ENCODE measurements at places on chromosomes 3 and 15.

GRCh38 chr3:26345613-26346012 lies 277.0 kb upstream of the LRRC3B start:
- no peak for DNase-seq

DNA sequence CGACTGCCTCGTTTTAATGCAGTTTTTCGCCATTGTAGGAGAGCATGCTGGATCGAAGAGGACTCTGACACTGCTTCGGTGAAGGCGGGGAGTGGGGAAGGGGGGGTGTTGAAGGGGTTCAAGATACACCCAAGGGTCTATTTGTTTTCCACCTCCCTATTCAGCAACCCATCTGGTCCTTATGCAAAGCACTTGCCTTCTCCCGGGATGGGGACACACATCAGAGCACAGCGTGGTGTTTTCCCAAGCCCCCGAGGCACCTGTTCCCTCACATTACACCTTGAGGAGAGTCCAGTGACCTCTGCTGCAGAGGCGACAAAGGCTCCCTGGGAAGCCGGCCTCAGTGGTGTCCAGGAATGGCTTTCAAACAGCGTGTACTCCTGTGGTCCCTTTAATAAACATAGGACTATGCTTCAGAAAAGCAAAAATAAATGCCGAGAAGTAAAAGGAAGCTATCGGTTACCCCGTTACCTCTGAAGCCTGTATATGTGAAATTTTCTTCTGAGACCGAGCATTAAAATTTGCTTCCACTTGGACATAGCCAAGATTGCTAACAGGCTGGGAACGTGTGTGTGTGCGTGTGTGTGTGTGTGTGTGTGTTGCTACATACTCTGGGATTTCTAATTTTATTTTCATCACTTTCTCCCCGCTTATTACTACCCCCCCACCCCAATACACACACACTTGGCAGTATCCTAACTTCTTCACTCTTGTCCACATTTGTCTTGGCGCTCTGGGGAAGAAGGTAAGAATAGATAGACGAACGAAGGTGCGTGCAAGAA lies 53.2 kb downstream of the CCDC54 start:
- no peak for DNase-seq

DNA sequence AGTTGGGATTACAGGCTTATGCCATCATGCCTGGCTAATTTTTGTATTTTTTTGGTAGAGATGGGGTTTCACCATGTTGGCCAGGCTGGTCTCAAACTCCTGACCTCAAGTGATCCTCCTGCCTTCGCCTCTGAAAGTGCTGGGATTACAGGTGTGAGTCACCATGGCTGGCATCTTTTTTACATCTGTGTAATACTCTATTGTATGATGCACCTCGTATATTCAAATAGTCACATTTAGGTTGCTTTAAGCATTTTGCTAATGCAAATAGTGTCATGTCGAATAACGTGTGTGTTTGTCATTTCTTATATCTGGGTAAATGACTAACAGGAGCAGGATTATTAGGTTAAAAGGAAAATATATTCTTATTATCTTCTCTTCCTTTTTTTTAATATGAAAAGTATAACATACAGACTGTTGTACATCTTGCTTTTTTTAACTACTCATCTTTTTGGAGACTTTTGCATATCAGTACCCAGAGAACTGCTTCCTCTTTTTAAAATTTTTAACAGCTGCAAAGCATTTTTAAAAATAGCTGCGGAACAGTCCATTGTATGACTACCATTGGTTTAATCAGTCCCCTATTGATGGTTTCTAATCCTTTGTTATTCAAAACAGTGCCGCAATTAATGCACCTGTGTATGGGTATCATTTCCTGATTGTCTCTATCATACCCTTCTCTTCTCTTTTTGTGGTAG lies 13.4 kb downstream of the SCAMP5 start:
- DNase-seq: no peak

GRCh38 chr15:89171136-89172072 lies 50.0 kb downstream of the RLBP1 start:
- peak; percentile 49 for DNase-seq

- no peak for DNase-seq
Measured at GRCh38 chr3:123660900-123661299, 76.0 kb upstream of the HACD2 start.

DNA sequence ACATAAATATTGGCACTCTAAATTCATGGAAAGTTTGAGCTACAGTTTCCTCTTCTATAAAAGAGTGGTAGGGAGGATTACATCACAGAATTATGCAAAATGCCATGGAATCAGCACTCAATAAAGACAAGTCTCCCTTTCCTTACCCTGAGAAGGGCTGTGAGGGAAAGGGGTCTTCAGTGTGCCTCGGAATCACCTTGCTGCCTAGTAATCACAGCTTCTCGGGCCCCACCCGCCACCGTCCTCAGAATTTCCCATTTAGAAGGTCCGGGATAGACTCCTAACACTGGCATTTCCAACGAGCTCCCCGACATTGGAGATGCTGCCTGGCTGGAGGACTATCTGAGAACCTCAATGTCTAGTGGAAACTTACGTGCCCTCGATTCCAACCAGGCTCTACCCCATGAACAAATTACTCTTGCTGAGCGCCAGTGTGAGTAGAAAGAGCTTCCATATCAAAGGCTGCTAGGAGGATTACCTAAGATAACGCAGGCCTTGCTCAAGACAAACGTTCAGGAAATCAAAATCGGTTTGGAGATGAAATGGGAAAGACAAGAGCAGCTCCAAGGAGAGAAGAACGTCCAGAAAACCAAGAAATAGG lies 92.1 kb upstream of the CHD2 start:
- DNase-seq: no peak

- no peak for DNase-seq
Measured at GRCh38 chr3:27216955-27217552, 152.1 kb downstream of the NEK10 start.

- DNase-seq: no peak
Measured at GRCh38 chr3:122406198-122406597, 9.7 kb downstream of the WDR5B start.

DNA sequence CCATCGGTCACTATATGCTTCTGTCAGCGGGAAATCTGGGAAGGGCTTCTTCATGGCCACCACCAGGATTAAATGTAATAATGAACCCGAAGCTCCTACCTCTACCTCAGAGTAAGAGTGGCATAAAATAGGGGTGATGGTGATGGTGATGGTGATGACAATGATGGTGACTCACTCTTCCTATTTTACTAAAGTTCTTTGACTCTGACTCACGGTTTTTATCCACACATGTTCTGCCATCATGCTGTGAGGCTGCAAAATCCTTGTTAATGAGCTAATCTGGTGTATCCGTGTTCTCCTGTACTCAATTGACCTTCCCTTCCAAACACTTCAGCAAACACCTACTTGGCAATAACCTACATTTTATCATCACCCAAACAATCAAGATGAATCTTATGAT lies 18.3 kb upstream of the FOXP1 start:
- DNase-seq: peak; percentile 14

DNA sequence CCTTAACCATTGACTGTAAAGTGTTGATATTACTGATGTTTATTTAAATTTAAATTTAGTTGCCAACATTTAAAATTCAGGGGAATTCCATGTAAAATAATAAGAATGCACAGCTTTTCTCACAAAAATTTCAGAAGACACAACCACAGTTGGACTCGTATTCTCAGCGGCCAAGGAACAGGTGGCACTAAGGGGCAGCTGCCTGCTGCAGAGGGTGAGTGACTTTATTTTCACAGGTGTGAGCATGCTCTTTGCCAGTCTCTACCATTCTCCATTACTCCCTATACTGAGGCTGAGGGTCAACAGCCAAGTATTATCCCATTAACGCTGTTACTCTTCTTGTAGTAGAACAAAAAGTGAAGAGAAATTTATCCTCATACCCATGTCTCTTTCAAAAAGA lies 92.1 kb upstream of the GADL1 start:
- DNase-seq: no peak

- DNase-seq: no peak
Measured at GRCh38 chr3:140166861-140167599, 232.0 kb downstream of the CLSTN2 start.

GRCh38 chr15:56215769-56216168 lies 27.9 kb downstream of the RFX7 start:
- DNase-seq: no peak

GRCh38 chr3:53324105-53324504 lies 23.2 kb downstream of the DCP1A start:
- DNase-seq: no peak

DNA sequence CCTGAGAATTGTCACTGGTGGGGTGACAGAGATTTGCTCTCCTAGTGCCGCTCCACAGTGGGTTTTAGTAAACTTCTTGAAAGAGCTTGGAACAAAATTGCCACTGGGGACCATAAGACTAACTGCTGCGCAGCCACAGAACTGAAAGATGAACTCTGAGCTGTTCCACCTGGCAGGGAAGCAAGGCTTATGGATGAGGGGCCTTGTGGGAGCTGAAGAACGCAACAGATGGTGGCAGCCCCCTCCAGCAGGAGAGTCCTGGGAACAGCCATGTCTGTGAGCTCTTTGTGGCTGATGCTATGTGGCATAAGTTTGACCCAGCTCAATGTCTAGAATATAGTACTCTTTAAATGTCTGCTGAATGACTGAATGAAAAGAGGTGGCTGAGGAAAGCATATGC lies 66.8 kb upstream of the C2CD4B start:
- DNase-seq: no peak

DNA sequence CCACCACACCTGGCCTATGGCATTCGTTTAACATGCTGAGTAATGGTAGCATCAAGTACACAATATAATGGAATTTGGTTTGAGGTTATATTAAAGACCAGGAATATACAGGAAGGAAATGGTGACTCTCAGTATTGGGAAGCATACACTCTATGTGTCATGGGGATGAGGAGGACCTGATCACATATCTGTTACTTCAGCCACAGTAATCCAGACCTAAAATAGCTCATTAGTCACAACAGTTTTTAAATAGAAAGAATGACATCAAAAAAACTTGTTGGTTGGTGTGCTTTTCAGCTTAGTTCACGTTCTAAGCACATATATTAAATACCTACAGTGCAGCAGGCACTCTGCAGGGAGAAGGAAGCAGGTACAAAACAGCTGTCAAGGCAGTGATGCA lies 52.5 kb upstream of the ATP2C1 start:
- DNase-seq: no peak

DNA sequence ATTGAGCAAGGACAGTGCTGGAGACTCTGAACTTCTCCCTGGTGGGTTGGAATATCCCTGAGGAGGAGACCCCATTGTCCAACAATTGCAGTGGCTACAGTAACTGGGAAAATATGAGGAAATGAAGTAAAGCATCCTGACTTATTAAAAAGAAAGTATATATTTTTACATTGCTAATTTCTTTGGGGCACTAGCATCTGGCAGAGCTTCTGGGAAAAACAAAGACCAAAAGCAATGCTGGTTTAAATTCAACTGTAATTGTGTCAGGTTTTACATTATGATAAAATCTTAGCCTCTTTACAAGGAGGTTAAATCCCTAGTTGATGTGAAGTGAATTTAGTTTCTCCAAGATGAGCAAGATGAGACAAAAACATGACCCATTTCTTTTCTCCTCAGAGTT lies 454.0 kb upstream of the RBMS3 start:
- no peak for DNase-seq

GRCh38 chr15:67103869-67104268 lies 38.5 kb downstream of the SMAD3 start:
- DNase-seq: no peak

DNA sequence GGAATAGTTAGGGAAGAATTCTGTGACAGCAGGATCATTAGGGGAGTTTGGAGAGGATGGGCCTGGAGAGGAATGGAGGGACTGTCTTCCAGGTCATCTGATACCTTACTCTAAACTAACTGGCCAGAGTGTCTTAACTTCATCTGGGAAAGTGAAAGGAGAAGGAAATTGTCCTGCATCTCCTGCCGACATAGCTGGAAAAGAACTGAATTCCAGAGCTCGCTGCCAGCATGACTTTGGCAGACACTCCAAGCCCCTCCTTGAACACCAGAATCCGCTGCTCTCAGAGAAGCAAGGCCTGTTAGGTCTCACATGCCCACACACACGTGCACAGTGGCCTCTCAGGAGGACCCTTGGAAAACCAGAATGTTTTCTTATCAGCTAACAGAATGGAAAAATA lies 10.5 kb downstream of the ABI3BP start:
- DNase-seq: no peak

GRCh38 chr3:128222796-128223385 lies 69.6 kb downstream of the EEFSEC start:
- no peak for DNase-seq

GRCh38 chr3:73383470-73384049 lies 241.2 kb downstream of the PDZRN3 start:
- DNase-seq: no peak

DNA sequence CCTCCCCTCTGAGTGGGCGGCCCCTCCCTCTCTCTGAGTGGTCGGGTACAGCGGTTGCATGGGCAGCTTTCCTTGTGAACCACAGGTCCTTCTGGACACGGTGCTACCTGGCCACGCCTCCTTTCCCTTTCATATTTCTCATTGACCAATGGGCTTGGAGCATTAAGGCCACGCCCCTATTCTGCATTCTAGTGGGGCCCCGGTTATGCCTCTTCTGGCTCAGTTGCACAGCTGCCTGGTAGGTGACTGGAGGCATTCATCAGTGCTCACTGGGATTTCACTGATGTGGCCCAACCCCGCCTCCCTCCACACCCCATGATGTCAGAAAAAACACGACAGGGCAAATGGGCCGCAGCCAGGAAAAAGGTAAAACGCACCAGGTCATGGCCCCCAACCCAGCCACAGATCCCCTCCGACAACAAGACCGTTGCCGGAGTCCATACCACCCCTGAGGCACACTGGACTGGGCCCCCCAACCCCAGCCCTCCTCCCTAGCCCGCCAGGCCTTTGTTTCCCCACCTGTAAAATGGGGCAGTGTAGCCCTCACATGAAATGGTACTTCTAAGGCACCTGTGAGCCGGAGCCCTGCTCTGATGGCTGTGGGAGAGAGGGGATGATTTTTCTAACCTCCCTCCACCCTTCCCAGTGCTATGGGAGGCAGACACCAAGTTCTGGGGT lies 26.3 kb downstream of the NGRN start:
- DNase-seq: peak; percentile 32

DNA sequence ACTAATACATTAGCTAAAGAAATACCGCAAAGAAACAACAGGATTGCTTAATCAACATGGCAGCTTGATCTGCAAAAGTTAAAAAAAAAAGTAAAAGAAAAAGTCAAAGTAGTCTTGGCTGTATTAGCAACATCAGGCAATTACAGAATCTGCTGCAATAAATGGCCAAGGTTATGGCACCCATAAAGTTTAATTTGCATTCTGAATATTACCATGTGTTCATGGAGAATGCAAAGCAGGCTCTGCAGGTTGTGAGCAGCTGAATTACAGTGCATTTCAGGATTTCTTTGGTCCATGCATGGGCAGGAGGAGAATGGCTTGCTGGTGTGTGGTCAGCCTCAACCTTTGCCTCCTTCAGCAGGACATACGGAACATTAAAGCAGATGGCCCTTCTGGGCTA lies 199.1 kb upstream of the AZI2 start:
- DNase-seq: no peak

- DNase-seq: no peak
Measured at GRCh38 chr3:46092702-46093080, 65.4 kb upstream of the XCR1 start.

GRCh38 chr3:95705786-95706418 lies 1108.5 kb upstream of the EPHA6 start:
- peak; percentile 17 for DNase-seq
